ENCODE measurements at places on chromosomes 2 and 18. TPM values are rescaled to one million over a fixed set of nuclear protein-coding genes. Genes with fewer than 3 reads are reported as not detected.

PROM2 gene
- total RNA-seq: not detected

DNA sequence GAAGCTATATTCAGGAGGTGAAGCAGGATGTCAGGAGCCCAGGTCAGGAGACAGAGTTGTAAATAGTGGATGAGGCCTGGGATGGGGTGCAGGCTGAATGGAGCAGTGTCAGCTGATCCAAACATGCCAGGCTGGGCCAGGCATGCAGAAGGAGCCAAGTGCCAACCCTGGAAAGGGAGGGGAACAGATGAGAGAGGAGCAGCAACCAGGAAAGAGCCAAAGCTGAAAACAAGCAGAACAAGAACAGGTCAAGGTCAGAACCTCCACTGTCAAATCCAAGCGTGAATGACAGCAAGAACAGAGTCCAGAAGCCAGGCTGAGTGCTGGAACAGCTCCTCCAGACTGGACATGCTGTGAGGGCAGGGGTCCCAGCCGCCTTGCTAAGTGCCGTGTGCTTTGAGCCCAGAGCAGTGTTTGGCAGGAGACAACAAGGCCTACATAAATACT lies 49.2 kb upstream of the PPP1CB start:
- DNase-seq: no peak

GRCh38 chr18:22223965-22224322 lies 54.6 kb downstream of the GATA6 start:
- no peak for DNase-seq

GRCh38 chr18:46833899-46834298 lies 77.0 kb upstream of the ST8SIA5 start:
- DNase-seq: no peak

DNA sequence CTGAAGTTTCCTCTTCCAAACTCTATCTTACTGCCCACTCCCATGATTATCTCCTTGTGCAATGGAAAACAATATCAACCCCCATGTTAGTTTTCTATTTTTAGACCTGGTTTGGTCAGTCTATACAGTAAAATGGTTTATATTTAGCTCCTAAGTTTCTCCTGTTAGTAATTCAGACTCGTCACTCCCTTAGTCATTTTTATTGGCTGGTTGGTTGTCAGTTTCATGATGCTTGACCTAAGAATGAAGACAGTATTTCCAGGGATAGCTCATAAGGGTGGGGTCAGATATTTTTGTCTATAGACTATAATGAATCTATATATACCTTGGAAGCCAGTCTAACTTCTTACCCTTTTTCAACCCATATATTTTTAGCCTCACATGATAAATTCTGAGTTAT lies 61.4 kb upstream of the NEUROD1 start:
- DNase-seq: peak; percentile 75

DNA sequence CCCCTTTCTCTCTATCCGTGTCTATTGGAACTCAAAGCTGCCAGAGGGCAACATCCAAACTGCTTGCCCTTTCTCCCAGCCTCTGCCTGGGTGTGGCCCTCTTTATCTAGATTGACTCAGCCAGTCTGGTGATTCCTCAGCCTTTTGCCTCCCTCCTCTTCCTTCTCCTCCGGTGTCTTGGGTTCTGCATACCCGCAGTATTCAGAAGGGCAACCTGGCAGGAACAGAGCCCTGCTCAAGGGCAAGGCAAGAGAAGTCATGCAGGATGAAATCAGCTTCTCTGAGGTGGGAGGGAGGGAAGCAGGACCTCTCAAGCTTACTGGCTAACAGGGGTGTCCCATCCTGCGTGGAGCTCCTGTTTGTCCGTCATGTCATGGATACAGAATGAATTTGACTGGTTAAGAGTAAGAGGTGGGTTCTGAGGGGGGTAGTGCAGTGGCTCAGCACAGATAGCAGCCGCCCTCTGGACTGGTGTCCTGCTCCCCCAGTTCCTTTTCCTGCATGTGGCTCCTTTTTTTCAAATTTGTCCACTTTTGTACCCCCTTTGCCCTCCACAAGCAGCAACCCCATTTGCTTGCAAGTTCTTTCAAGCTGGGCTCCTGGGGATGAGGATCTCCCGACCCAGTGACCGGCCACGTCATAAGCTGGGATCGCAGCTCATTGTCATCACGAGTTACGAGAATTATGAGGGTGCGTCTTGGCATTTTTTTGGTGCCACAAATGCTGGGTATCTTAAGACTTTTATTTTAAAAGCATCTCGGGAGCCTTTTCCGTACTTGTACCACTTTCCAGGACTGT lies 154.1 kb downstream of the FHOD3 start:
- DNase-seq: no peak

DNA sequence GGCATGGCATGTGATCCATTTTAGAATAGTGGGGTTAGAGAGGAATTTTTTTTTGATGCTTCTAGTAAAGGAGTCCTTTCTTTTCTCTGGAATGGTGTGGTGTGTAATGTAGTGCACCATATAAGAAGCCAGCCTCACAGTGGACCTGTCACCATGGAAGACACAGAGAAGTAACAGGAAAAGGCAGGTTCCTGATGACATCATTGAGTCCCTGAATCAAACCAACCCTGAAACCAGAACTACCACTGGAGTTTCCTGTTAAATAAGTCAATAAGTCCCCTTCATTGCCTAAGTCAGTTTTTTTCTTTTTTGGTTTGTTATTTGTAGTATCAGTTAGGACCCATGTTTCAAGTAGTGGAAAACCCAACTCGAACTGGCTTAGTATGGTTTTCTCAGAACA lies 11.9 kb downstream of the ADCYAP1 start:
- no peak for DNase-seq

DNA sequence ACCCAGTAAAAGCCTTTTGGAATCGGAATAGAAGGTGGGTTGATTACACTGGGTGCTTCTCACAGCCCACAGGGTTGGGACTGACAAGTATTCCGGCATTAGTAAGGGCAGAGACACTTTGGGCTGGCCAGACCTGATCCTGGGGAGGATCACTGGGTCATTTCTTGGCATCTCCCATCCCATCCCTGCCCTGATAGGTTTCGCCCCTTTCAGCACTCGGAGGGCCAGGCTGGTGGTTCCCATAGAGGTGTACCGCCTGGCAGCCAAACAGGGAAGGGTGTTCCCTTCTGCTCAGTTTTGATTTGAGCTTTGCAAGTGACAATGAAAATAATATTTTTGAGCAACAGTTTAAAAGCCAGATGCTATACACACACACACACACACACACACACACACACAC lies 37.3 kb downstream of the CYP1B1 start:
- DNase-seq: no peak

DNA sequence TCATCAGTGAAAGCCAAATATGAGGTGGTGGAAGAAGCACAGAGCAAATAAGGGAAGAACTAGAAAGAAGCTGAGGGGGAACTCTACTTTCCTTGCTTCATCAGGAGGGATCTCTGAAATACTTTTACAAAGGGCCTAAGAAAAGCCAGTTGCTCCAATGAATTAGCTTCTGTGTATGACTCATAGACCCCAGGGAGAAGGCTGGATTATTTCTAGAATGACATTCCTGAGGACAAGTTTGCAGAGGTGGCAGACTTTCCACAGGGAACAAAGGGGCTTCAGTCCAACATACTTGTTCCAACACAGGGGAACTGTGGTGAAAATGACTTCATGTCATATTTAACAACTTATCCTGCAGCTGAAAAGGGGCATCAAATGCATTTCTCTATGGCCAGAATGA lies 29.0 kb downstream of the DOK1 start:
- DNase-seq: peak; percentile 58

DNA sequence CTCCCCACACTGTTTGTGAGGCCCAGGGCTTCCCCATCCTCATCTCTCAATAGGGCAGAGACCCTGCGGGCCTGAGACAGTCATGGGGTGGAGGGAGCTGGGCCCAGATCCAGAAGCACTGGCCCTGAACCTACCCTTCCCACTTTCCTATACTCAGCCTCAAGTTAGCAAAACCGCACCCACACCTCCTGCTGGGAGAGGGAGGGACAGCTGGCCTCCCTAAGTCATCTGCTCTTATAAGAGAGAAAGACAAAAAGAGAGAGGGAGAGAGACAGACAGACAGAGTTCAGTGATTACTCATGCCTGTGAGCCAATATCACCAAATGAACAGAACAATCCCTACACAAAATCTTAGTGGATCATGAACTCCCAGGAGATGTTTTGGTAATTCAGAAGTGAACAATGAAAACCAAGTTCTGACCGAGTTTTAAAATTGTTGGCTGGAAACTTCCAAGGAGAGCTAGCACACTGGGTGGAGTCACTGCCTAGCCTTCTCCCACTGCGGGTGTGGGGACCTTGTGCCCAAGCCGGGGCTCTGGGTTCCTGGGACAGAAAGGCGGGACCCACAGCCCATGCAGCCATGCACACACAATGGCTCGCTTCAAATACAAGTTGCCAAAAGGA lies 130.5 kb downstream of the PXDN start:
- DNase-seq: peak; percentile 45

TSPYL6 gene
- not detected for total RNA-seq

DNA sequence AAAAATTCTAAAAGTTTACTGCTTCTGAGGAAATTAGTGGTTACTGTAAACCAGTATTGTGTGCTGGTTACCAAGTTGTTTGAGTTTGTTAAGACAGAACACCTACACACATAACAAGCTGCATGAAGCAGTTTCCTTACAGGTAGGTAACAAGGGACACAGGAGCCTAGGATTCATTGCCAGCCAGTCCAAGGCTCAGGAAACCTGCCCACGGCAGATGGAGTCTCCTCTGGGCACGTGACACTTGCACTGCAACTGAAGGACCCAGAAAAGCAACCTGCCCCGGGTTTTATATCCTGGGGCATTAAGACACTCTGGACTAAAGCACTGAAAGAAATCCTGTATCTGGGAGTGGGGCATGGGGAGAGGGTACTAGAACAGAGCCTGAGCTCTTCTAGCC lies 639.3 kb downstream of the ADCYAP1 start:
- no peak for DNase-seq

- no peak for DNase-seq
Observed at GRCh38 chr2:173196080-173196479, 120.4 kb downstream of the MAP3K20 start.

DNA sequence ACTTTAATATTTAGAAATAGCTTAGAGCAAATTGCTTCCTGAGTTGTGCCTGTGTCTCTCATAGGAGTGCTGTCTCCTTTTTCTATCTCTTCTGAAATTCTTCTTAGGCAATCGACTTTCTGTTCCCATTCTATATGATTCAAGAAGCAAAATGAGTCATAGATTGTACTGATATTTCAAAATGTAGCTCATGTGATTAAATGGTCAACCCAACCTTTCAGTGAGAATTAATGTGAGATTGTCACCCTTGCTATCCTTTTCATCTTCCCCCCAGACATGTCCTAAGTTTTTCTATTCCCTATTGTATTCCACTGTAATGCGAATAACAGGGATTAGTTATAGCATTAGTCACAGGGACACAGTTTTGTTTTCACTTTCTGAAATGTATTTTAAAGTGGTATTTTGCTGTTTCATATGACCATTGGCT lies 413.6 kb downstream of the THSD7B start:
- DNase-seq: no peak

- DNase-seq: no peak
Observed at GRCh38 chr2:32168513-32168912, 2.8 kb downstream of the SLC30A6 start.

THADA gene
- 21.3 TPM for total RNA-seq

USP40 gene
- total RNA-seq: 27.8 TPM

RMDN2 gene
- total RNA-seq: 2.3 TPM

DNA sequence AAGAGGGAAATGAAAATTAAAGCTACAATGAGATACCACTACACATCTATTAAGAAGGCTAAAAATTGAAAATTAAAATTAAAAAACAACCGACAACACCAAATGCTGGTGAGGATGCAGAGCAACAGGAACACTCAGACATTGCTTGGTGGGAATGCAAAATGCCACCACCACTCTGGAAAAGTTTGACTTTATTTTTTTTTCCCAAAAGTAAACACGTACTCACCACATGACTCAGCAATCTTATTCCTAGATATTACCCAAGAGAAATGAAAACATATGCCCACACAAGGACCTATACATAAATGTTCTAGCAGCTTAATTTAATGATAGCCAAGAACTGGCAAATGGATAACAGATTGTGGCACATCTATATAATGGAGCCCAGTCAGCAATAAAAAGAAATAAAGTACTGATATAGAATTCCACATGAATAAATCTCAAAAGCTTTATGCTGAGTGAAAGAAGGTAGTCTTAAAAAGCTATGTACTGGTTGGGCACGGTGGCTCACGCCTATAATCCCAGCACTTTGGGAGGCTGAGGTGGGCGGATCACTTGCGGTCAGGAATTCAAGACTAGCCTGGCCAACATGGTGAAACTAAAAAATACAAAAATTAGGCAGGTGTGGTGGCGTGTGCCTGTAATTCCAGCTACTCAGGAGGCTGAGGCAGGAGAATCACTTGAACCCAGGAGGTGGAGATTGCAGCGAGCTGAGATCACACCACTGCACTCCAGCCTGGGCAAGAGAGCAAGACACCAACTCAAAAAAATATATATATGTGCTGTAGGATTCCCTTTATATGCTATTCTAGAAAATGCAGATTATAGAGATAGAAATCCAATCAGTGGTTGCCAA lies 4.2 kb upstream of the PROC start:
- peak; percentile 78 for DNase-seq

DNA sequence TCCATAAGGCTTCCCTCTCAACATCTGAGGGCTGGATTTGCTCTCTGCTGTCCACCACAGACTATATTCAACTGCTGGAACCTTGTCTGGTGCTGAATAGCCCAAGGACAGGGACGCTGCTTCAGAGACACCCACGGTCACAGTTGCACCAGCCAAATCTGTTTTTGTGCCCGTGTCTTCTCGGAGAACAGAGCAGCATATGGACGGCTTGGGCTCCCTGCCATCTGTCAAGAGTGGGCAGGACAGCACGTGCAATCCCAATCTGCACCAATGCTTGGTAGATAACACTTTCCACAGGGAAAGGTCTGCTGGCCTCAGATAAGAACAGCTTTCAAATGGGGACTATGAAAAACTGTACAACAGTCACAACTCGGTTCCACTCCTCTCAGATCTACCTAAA lies 466.1 kb downstream of the TGIF1 start:
- DNase-seq: no peak

- DNase-seq: no peak
Observed at GRCh38 chr2:167431949-167432348, 543.7 kb downstream of the XIRP2 start.

DNA sequence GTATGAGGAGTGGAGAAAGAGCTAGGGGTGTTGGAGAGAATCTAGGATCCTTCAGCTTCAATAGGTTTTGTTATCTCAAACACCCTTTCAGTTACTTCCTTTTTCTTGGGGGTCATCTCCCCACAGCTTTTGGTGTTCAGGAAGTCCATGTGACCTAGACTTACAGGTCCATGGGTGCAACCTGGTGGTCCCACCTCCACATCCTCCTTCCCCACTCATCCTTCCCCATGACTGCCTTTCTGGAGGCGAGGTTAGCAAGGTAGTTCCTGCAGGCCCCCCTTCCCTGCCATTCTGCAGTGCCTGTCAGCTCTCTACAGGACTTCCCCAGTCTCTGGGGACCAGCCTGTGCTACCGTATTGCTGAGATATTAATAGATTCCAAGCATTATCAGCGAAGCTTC lies 107.6 kb downstream of the TMEM17 start:
- DNase-seq: no peak

GRCh38 chr2:168699844-168700417 lies 102.5 kb upstream of the NOSTRIN start:
- DNase-seq: peak; percentile 87

GRCh38 chr2:207873794-207874193 lies 104.1 kb upstream of the FZD5 start:
- DNase-seq: no peak

ALPI gene
- total RNA-seq: not detected

Data from IMR-90 (cell line).